Neural crest cell (in vitro differentiated cells): ENCODE measurements at places on chromosomes 2 and 18.

DNA sequence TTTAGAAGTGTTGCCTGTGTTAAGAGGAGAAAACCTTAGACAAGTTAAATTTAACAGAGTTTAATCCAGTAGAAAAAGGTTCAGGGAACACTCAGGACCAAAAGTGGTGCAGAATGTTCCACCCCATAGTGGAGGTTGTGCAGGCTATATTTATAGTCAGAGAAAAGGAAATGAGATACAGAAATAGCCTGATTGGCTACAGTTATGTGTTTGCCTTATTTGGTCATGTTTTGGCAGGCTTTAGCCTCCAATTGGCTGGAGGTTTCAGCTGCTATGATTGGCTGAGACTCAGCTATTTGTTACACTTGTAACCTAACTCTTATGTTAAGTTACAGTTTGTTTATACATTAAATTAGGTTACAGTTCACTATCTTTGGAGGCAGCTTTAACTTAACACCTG lies 4.2 kb downstream of the STAMBP start:
- no peak for DNase-seq

GRCh38 chr2:62477573-62477972 lies 28.4 kb downstream of the TMEM17 start:
- no peak for DNase-seq

DNA sequence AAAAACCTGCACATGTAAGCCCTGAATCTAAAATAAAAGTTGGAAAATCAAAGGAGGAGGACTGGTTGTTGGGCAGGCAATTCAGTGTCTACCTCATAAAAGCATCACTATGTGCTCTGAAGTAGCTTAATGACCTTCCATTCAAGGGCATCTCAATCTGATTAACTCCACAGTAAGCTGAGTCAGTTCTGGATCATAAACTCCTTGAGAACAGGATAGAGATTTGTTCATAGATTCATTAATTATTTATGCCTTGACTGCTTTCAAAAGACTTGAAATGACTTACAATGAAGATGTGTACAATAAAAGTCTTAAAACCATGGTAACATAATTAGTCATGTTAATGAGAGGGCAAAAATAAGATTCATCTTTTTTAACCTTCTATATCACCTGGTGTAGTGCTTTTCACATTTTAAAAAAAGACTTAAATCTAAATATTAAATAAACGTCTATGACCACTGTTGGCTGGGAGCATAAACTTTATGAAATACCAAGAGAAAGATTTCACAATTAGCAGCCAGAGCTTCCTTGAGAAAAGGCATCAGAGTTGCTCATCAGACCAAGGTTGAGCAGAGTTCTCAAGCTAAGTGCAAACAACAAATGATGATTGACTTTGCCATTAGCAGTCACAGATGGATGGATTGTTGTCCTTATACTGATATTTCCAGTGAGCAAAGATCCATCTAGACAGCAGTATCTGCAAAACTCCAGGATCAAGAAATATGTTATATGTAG lies 237.3 kb upstream of the THUMPD2 start:
- no peak for DNase-seq

- no peak for DNase-seq
These were observed 172.0 kb upstream of the GALNT5 start for GRCh38 chr2:157085522-157085921.
